Parietal lobe (tissue), 2 donors: ENCODE measurements at places on chromosomes 11 and 22. TPM values are rescaled to one million over a fixed set of nuclear protein-coding genes. Genes with fewer than 3 reads are reported as not detected.

The AP2A2 gene
- total RNA-seq: 82.0 TPM

The ASPHD2 gene
- total RNA-seq: 12.2 TPM

The LSP1 gene
- total RNA-seq: 0.63 TPM

The RFPL1 gene
- total RNA-seq: not detected

The MUC5B gene
- total RNA-seq: not detected

The THAP12 gene
- total RNA-seq: 68.2 TPM

The DRD4 gene
- total RNA-seq: 0.31 TPM

The KMT5B gene
- 164 TPM for total RNA-seq

The PRR33 gene
- not detected for total RNA-seq

The RAD9A gene
- 27.5 TPM for total RNA-seq

The FGF3 gene
- not detected for total RNA-seq

The SYT12 gene
- 0.31 TPM for total RNA-seq

The MCAM gene
- 12.8 TPM for total RNA-seq

The ABCC8 gene
- 34.7 TPM for total RNA-seq

The FAR1 gene
- total RNA-seq: 114 TPM
